ENCODE measurements at places on chromosomes 11 and 22. TPM values are rescaled to one million over a fixed set of nuclear protein-coding genes. Genes with fewer than 3 reads are reported as not detected.

Gene OR6M1
- total RNA-seq = not detected

Gene APOBEC3G
- 106 TPM for total RNA-seq

DNA sequence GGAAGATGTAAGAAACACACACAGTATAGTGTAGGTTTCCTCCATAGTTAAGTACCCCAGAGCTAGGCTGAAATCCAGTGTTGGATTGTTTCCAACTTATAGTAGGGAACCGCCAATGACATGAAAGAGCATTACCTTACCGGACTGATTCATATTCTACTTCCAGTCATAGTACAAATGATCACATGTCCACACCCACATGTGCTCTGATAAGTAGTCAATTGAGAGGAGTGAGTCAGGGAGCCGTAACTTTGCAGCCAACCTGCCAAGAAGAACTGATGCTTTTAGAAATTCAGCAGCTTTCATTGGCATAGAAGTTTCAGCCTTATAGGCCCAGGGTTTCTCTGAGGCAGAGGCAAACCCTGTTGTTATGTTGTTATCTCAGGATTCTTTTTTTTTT, 240.6 kb downstream of the ETS1 start:
- peak; percentile 73 for DNase-seq

- no peak for DNase-seq
Observed at GRCh38 chr11:44326615-44327475, 16.9 kb upstream of the ALX4 start.

- no peak for DNase-seq
Observed at GRCh38 chr22:29738118-29738815, 18.5 kb downstream of the CABP7 start.

DNA sequence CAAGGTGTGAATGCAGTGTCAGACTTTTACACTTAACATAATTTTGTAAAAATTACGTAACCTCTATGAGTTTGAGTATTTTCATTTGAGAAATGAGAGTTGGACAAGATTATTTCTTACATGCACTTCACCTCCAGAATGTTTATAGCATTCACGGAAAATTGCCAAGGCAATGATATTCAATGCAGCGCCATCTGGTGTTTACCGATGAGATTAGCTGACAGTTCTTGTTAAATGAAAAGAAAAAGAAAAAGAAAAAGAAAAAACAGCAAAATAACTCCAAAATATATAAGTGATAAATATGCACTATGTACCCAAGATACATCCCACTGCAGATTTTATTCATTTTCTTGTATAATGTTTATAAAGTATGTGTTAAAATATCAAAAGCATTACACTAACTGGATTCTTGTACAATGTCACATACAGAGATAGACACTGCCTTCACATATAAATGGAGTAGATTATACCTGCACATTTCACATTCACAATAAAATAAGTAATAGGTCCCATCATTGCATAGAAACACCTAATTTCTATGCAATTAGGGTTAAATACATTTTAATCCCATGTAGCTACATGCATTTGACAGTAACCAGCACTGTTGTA, 976.3 kb upstream of the FAT3 start:
- peak; percentile 13 for DNase-seq

DNA sequence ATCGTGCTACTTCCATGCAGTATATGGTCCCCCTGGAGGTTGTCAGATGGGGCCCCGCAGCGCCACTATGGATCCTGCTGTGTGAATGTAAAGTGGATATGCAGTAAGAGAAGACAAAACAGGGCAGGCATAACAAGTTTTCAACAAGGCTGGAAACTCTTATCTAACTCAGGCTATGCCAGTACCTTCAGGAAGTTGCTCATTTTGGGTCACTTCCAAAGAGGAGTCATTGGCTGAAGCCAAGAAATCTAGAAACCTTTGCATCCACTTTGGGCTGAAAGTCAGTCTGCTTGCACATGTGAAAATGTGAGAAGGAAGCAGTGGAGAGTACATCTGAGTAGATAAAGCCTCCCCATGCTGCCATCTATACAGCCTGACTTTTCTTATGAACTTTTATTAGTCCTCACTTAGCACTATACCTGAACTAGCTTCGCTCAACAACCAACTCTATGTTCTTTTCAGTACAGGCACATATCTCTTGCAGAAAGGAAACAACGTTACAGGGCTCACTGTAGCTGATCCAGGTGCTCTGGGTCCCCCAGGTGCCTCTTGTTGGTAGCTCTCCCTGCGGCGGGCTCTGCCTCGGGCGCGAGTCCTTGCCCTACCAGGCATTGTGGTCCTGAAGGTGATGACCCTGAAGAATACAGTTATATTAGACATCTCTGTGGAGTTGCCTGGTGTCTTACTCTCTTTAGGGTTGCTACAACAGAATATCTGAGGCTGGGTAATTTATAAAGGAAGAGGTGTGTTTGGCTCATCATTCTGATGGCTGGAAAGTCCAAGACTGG, 12.4 kb downstream of the PIWIL3 start:
- no peak for DNase-seq

DNA sequence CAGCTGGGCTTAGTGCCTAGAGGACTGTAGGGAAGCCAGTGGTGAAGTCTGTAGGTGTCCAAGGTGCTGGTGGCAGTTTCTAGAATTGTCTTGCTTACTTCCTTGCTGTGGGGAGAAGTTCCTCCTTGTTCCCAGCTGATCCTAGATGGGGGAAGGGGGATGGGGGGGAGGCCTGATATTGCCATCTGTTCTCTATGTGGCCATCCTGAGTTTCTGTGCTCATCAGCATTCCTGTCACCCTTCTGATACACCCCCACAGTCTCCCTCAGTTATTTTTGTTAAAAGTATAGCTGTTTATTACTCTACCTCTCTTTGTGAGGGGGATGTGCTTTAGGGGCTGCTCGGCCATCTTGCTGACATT, 36.5 kb downstream of the MADD start:
- DNase-seq = no peak

DNA sequence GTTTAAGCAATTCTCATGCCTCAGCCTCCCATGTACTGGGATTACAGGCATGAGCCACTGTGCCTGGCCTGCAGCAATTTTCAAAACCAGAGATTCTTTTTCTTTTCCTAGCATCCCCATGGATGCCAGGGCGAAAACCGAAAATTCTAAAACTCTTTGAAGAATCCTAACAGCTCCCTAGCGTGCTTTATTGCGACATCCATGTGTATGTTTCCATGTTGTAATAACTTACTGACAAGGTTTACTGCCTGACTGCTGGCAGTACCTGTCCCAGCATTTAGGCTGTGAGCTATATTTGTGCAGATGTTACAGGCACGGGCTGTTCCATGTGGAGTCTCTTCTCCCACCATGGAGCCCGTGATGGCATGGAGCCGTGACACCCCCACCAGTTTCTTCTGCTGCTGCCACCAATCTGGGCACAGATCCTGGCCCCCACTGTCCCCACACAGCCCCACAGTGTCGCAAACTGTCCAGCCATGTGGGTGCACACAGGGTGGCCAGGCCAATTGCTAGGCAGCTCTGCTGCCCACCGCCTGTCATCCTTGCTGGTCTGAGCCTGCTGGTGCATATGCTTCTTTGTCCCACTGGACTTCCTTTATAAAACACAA, 7.1 kb upstream of the TAB1 start:
- DNase-seq = no peak

DNA sequence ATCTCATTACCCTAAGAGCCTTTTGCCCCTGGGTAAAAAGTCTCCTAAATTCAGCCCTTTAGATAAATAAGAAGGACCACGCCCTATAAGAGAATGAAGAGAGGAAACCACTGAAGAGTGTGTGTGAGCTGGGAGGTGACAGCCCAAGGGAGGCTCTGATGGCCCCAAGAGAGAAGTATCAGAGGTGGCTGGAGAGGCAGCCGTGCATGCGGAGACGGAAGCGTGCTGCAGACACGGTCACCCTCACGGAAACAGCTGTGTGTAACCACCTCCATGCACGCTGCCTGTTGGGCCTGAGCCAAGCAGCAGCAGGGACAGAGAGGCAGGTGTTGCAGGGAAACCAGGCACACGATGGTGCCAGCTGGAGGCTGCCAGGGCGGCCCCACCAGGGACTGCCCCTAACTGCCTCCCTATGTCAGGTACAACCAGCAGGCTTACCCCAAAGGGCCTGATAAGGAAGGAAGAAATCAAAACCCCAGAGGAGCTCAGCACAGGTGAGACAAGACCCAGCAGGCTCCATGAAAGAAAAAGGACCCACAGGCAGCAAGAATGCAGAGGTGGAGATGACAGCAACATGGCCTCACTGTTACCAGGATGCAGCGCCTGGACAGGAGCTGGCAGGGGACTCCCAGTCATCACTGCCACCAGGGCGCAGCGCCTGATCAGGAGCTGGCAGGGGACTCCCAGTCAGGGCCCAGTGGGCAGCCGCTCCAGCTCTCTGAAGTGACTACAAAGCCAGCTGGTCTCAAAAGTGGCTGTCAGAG, 7.8 kb downstream of the LARGE2 start:
- peak; percentile 66 for DNase-seq

DNA sequence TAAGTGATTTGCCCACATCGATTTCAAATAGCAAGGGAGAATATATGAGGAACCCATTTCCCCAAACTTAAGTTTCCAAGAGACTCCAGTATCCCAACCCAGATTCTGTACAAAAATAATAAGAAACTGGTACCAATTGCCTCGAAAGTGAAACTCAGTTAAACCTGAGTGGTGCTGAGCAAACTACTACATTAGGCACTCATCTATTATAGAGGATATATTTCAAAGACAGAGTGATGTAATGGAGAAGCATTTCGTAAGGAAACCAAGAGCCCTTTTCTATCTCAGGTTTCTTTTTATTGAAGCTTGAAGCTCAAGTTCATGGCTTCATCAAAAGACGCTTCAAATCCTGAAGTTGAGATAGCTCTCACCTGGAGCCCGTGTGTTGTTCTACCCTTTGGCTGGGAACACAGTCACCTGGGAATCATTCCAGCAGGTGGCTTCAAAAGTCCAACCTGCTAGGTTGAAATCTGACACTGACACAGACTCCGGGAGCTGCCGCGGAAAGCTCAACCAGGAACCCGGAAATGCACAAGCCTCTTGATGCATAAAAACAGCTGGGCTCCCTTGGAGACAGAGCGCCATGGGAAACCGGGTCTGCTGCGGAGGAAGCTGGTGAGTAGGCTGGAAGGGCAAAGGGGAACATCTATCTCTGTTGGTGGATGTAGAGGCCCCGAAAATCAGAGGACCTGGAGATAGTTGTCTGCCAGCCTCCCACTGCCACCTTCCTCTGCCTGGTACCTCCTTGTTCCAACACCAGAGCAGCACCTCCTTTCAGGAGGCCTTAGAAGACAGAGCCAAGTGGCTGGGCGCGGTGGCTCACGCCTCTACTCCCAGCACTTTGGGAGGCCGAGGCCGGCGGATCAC, at the start of gene C11orf52:
C11orf52 (plus strand) TSS at position 524 of the 867 bp plus-strand sequence; CDS start at position 584, 60 bp downstream.
- DNase-seq = no peak
